ENCODE measurements at places on chromosomes 12 and 14. TPM values are rescaled to one million over a fixed set of nuclear protein-coding genes. Genes with fewer than 3 reads are reported as not detected.

- H3K36me3 ChIP-seq: no peaks in the 10 kb centered on the region
- no peaks in the 10 kb centered on the region for H3K27me3 ChIP-seq
- no peak overlapping the region for H3K4me3 ChIP-seq
- no peak overlapping the region for H3K27ac ChIP-seq
- H3K4me1 ChIP-seq: no peaks in the 10 kb centered on the region
Measured at GRCh38 chr12:7169951-7170350, 19.5 kb upstream of the PEX5 start.

The HRK gene
- polyA plus RNA-seq: 0.12 TPM

DNA sequence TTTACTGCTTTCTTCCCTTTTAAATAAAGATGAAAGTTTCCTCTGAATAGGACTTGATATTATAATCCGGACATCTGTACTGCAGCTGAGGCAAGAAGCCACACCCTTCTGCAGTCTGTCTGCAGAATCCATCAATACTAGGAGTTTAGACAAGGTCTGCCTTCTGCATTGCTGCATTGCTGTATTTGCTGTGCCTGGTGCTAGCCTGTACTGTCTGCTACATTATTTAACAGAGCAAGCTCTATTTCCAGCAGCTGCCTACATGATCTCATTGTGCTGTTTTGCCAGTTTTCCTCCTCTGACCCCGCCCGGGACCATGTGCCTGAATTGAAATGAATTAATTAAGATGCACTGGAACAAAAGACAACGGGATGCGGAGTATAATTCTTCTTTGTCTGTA, 1.7 kb downstream of the TUBA1A start:
- peaks cover 1% of the 10 kb centered on the region for H3K4me1 ChIP-seq
- peaks cover 5% of the 10 kb centered on the region for H3K36me3 ChIP-seq
- H3K27me3 ChIP-seq: no peaks in the 10 kb centered on the region
- peak; percentile 79 for DNase-seq

GRCh38 chr14:23285530-23286019, 357 bp downstream of the HOMEZ start:
- H3K27me3 ChIP-seq: no peaks in the 10 kb centered on the region
- H3K27ac ChIP-seq: peak overlapping the region; percentile 97
- DNase-seq: no peak
- H3K4me3 ChIP-seq: peak overlapping the region; percentile 77
- no peaks in the 10 kb centered on the region for H3K36me3 ChIP-seq

GRCh38 chr12:20477672-20478071, 109.3 kb downstream of the PDE3A start:
- peak overlapping the region; percentile 12 for H3K27ac ChIP-seq
- peak; percentile 90 for DNase-seq
- H3K27me3 ChIP-seq: no peaks in the 10 kb centered on the region
- no peaks in the 10 kb centered on the region for H3K36me3 ChIP-seq
- H3K4me3 ChIP-seq: no peak overlapping the region

- no peaks in the 10 kb centered on the region for H3K27me3 ChIP-seq
- no peak overlapping the region for H3K4me3 ChIP-seq
- no peak overlapping the region for H3K27ac ChIP-seq
- H3K4me1 ChIP-seq: no peaks in the 10 kb centered on the region
- H3K36me3 ChIP-seq: no peaks in the 10 kb centered on the region
Measured at GRCh38 chr12:41486718-41487117, 298.6 kb downstream of the PDZRN4 start.

The CLEC12A gene
- 21.9 TPM for polyA plus RNA-seq
